NCI-H1436 treated with DMSO at 0.1 percent for 48 hours (cell line): ENCODE measurements at places on chromosomes 2 and 18.

- no peak for DNase-seq
These were observed 216.3 kb downstream of the ANAPC1 start for GRCh38 chr2:111667542-111668273.

GRCh38 chr2:124193706-124194105, 168.6 kb downstream of the CNTNAP5 start:
- DNase-seq, result no peak

DNA sequence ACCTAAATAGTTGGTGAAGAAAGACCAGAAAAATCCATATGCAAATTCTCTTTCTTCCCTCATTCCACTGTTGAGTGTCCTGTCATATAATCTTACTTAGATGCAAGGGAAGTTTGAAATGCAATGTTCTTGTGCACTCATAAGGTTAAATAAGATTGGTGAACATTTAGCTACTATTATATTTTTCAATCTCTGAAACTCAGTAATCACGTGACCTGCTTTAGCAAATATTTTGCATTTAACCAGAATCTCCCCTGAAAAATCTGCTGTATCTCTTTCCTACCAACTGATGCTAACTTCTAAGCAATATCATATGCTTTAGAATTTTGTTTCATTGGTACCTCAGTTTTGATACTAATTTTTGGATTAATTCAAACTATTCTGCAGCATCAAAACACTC, 533.2 kb downstream of the RIT2 start:
- no peak for DNase-seq

- no peak for DNase-seq
These were observed 3.5 kb upstream of the SSB start for GRCh38 chr2:169795181-169795580.

DNA sequence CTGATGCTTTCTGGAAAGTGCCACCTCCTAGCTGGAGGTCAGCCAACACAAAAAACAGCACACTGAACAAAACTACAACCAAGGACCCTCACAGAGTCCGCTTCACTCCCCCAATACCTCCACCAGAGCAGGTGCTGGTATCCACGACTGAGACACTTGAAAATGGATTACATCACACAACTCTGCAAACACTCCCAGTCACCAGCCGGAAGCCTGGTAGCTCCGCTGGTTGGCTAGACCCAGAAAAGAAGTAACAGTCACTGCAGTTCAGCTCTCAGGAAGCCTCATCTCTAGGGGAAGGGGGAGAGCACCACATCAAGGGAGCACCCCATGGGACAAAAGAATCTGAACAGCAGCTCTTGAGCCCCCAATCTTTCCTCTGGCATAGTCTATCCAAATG, 175.4 kb downstream of the LCLAT1 start:
- DNase-seq, result no peak
